Activated CD8-positive, alpha-beta T cell treated with anti-CD3 and anti-CD28 coated beads, Interleukin-2, amount 10 ng/mL, durations not matched to agents 7 days and 5 days (primary cell): ENCODE measurements at places on chromosomes 16 and 17. TPM values are rescaled to one million over a fixed set of nuclear protein-coding genes. Genes with fewer than 3 reads are reported as not detected.

CTF1 gene
- total RNA-seq: 0.23 TPM

GRCh38 chr17:3818786-3819185 is 17.8 kb upstream of the ITGAE start:
- DNase-seq: no peak

DNA sequence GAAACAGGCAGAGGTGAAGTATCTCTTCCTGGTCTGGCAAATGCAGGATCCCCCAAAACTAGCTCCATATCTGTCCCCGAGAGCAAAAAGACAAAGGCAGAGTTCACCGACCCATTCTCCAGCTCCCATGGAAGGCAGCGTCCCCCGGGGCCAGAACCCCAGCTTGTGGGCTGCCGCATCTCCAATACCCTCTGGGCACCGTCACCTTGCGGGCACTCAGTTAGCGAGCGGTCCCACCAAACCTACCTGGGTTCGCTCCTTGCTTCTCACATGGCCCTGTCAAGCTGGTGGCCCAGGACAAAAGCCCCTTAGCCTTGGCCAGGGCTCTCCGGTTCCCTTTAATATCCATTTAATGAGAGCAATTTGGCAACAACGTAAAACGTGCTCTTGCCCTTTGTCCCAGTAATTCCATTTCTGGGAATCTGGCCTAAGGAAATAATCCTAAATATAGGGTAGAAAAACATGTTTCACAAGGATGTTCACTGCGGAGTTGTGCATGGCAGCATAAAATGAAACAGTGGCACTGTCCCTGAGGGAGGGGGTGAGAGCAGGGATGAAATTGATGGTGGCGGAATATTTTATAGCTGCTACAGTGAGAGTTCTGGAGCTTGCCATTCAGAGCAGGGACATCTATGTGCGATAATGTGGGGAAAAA is 157.1 kb downstream of the CMIP start:
- no peak for DNase-seq

CD68 gene
- total RNA-seq: 10.7 TPM

DNA sequence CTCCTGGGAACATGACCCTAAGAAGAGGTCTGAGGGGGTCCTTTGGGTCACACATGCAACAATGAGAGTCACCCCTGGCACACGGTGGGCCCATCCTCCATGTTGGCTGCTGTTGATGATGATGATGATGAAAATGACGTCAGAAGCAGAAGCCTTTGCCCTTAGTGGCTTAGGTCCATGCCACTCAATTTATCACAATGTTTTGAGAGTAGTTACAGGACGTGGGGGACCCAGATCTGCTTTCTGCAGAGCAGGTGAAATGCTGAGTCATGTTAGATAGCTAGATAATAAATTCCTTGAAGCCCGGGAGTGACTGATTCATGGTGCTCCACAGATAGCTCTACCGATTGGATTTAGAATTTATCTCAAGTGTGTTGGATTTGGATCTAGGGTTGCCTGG is 53.9 kb downstream of the VPS35L start:
- no peak for DNase-seq

- DNase-seq: no peak
Observed at GRCh38 chr16:1903845-1904840, 14.1 kb downstream of the HS3ST6 start.
